Cerebellar cortex (tissue), 1 donor: ENCODE measurements at places on chromosomes 1 and 21.

GRCh38 chr1:204972426-204972825 is 70.6 kb upstream of the CNTN2 start:
- DNase-seq = no peak

DNA sequence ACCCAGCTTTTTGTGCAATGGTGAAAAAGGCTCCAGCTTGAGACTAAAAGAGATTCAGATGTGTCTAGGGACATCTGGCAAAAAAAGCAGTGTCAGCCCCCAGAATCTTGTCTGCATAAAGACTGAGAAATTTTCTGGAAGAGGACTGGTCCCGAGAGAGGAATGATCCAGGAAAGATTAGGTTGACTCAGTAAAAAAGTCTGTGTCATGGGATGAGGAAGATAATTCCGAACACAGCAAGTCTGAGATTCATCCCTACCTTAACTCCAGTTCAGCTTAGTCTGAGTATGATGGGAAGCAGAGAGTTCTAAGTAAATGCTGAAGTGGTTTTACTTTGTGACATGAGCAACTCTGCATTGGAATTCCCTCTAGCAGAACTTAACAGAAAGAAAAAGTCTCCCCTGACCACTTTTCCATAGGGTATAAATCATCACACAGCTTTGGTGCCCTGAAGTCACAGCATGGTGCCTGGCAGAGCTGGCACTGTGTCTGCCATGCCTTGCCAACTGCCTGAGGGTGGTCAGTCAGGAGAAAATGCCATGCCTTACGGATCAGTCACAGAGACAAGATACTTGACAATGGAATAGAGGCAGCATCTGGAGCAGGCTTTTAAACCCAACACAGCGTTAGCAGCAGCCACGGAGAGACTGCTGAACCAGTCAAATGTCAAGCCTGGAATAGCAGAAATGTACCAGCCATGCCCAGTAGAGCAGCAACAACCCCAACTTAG is 153.4 kb downstream of the ZC3H11B start:
- DNase-seq = no peak

- no peak for DNase-seq
These were observed 565.2 kb downstream of the PTPRU start for GRCh38 chr1:29801561-29801973.

DNA sequence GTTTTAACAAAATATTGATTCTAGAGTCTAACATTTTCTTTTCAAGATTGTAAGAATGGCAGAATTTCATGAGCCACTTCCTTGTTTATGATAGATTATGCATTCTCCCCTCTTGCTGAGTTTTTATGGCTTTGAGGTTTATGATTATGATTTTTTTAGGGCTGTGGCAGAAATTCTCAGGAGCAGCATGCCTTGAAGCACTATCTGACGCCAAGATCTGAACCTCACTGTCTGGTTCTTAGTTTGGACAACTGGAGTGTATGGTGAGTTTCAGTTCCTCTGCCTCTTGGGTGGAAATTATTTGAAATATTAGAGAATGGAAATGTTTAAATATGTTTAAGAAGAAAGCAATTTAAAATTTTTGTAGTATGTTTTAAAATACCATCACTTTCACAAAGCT is 10.2 kb downstream of the USP16 start:
- DNase-seq = no peak
